Stimulated activated naive CD8-positive, alpha-beta T cell treated with anti-CD3 and anti-CD28 coated beads, Interleukin-15, amount 100 ng/mL, for 72 hours (primary cell): ENCODE measurements at places on chromosomes 13 and 19.

GRCh38 chr13:46551410-46552302 is 1.3 kb upstream of the LRCH1 start:
- peak; percentile 41 for DNase-seq

GRCh38 chr13:19605161-19605955 is 28.1 kb upstream of the MPHOSPH8 start:
- DNase-seq, result no peak

DNA sequence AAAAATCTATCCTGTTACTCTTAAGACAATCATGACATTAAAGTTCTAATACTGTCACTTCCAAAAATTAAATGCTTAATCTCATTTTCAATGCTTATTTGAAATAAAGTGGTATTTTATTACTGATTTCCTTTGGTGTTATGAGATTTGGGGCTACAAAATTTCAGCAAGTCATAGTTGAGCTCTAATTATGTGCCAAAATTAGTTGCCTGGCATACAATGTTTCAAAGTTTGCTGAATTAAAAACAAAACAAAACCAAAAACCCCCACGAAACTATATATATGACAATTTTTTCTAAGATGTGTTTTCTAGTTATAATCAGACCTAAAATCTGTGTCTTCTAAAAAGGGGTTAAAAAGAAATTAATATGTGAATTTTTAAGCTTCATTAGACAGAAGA is 62.2 kb downstream of the KCNRG start:
- no peak for DNase-seq

- peak; percentile 72 for DNase-seq
Measured at GRCh38 chr19:7926021-7926726, at the start of gene CTXN1. Gene CTXN1, minus strand, starts transcription at chr19:7926135. Its CDS starts 597 bp downstream, at chr19:7925538.

DNA sequence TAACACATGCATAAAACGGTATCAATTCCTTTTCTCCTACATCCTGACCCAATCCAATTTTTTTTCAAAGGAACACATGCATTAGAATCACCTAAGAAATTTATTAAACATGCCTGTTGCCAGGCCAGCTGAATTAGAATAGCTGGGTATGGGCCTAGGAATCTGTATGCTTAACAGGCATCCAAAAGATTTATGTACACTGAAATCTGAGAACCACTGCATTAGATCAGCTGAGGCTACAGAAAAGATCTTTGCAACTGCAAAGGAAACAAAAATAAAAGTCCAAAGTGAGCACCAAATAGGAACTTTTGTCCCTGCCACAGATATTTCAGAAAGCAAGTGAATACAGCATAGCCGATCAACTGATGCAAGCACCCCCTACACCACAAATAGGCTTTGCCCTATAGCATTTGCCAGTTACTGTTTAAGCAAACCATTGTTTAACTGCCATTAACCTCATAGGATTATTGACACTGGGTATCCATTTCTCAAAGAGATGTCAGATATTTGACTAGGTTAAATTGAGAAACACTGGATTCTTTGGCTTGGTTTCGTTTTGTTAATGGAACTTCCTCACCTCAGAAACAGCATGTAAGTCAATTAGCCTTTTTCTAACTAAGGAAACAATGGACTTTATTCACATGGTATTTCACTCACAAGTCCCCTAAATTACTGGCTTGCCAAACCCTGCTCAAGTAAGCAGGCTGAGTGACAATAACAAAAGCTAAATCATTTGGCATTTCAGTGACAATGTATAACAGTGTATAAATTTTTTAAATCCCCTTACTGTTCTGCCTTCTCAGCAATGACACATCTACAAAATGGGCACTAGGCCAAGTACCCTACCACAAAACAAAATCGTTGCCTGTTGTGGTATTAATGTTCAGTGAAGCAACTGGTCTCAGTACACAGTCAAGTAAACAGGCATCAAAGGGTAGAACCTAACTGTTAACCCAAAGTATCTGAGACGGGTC is 67.8 kb downstream of the SUCLA2 start:
- DNase-seq, result no peak
